Cerebellar nuclear complex (tissue), 1 donor: ENCODE measurements at places on chromosomes 1 and 21.

GRCh38 chr1:228074954-228075730, 7.4 kb upstream of the ARF1 start:
- no peak for DNase-seq

- no peak for DNase-seq
These were observed 81.8 kb downstream of the LYST start for GRCh38 chr1:235784950-235785349.

DNA sequence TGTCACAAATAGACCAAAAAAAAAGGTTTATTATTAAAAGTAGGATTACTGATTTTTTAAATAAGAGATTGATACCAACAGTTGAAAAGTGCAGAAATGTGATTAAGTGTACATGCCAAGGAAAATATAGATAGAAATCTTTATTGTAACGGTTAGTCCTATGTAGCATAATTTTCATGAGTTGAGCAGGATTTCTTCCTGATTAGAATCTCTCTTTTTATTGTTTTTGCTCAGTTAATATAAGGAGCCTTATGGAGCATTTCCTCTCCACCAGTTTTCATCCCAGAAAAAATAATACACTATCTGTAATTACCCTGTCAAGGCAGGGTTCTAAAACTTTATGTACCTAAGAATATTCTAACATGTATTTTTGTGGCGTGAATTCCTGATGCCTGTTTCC, 23.4 kb downstream of the CAPZA1 start:
- no peak for DNase-seq

- DNase-seq = no peak
These were observed 40.6 kb upstream of the LYST start for GRCh38 chr1:235907187-235907896.

DNA sequence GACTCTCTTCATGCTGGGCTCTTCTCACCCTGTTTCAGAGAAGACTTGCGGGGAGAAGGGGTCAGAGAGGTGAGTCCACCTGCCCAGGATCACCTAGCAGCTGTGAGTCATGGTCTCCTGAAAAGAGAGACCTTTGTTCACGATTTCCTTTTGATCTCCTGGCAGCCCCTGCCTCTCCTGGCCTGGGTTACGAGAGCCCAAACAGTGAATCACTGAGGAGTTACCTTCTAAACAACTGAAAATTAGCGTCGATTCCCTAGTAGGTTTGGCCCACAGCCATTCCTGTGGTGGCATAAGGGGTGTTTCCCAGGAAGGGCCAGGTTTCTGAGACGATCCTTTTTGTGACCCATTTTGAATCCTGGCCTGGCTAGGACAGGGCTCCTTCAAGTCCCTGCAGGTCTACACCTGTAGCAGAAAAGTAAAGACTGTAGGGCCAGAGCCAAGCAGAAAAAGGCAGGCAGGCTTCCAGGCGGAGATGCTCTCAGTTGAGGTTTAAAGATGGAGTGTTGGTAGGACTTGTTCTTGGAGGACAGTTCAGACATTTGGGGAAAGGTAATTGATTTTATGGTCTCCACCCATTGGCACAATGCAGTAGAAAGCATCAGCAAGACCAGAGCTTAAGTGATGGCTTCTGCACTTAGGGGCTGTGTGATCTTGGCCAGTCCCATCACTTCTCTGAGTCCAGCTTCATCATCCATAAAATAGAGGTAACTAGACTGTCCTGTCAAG, 2.1 kb upstream of the PLA2G2E start:
- DNase-seq = no peak

- no peak for DNase-seq
These were observed 42.2 kb upstream of the CNN3 start for GRCh38 chr1:94969137-94969536.
